ENCODE measurements at places on chromosomes 7 and 10.

DNA sequence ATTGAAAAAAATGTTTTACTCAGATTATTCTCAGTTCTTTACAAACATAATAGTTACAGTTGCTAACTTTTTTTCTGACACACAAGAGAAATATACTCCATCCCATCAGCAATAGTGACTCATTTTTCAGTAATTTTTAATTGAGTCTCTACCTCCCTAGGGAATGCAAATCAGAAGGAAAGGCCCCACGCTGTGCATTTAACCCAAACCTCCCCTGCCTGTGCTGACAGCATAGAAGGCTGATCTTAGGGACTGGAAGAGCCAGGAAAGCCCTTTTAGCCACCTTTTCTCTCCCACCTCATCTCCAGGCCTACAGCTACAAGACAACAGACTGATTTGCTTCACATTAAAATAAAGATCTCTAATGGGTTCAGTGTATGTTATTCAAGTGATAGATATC is 24.7 kb upstream of the PIK3CG start:
- no peak for DNase-seq

GRCh38 chr7:3307435-3307834 is 6.4 kb downstream of the SDK1 start:
- no peak for DNase-seq

DNA sequence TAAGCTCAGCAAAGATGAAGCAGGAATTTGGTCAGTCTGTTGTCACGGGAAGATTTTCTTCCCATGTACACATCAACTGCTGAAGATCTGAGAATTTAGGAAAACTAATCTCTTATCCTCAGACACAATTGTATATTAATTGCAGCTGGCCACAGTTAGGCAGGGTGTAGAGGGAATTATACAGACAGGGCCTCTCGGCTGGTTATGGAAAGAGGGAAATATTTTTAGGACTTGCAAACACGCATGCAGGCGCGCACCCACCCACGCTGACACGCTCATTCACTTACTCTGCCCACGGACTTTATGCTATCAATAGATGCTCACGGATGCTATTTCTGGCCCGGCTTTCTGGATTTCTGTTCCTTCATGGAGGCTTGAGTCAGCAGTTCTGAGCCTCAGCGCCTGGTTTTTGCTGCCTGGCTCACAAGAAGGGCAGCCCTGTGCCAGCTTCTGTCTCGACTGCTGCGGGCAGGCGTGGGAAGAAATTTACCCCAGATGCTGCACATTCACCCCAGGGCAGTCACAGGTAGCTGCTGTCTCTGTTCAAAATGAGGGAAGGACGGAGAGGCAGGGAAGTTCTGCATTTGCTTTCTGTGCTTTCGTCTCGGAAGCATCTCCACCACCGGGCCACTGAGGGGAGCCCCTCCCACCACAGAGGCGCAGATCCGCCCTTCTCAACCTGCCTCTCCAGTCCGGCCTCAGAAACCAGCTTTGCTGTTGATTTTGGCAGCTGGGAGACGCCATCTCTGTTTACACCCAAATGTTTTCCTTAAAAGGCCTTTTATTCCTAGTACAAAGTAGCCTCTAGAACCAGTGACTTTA is 116.3 kb upstream of the BTBD16 start:
- DNase-seq = no peak

GRCh38 chr7:105210721-105211205 is 178.0 kb downstream of the SRPK2 start:
- DNase-seq = no peak

DNA sequence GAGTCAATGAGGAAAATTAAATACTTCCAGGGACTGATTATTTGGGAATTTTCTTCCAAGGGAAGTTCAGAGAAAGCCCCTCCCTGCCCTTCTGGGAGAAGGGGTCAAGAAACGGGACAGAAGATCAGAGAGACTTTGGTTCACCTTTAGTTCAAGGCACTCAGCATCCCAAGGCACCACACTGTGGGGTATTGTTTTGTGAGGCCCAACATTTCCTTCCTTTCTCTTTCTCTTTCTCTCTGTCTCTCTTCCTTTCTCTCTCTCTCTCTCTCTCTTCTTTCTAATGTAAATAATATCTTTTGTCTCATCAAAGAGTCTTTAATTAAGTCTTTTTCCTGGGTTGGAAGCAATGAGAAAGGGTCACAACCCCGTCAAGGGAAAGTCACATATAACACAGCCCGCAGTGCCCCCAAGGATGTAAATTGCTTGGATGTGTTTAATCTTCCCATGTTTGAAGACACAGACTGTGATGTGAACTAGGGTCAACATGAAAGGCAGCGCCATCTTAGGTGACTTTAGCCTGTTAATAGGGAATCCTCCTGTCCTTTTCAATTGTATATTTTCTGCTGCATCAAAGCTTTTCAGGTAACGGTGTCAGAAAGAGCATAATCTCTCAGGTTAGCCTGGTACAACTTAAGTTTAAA is 983.3 kb upstream of the C7orf33 start:
- no peak for DNase-seq

DNA sequence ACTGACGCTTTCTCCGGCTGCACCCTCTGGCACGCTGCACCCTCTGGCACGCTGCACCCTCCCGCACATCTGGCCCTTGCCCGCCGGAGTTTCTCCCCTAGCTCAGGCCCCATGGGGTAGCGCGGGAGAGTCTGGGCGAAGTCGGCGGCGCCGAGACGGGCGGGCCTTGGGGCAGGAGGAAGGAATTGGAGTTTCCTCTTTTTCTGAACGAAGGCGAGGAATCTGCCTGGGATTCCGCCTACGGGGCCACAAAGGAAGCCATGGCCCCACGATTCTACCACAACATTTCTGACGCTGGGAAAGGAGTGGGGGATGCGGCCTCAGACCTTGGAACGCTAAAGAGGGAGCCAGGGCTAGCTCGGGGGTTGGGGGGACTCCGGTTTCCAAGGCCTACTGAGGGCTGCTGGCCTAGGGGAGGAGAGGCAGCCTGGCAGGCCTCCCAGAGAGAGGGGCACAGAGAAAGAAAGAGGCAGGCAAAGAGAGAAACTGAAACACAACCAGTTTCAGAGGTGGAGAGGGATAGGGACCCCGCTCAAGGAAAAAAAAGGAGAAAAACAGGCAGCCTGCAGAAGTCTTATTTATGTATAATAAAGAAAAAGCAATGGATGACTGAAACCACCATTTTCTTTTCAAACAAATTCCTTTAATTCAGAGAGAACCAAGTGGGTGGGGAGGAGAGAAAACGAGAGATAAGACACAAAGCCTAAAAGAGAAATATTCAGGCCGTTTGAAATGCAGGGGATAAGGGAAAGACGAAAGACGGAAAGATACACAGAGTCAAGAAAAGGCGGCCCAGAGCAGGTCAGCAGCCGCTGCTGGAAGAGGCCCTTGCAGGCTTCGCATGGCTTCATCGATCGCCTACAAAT is 4.3 kb downstream of the TLX1 start:
- DNase-seq = no peak

GRCh38 chr7:135386181-135386580 is 123.7 kb downstream of the CNOT4 start:
- DNase-seq = no peak

DNA sequence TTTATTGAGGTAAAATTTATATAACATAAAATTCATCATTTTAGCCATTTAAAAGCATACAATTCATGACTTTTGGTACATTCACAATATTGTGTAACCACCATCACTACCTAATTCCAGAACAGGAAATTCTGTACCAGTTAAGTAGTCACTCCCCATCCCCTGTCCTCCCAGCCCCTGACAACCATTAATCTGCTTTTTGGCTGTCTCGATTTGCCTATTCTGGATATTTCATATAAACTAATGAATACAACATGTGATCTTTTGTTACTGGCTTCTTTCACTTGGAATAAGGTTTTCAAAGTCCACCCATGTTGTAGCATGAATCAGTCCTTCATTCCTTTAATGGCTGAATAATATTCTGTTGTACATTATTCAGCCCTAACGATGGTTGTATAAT is 115.6 kb upstream of the KLF14 start:
- no peak for DNase-seq

DNA sequence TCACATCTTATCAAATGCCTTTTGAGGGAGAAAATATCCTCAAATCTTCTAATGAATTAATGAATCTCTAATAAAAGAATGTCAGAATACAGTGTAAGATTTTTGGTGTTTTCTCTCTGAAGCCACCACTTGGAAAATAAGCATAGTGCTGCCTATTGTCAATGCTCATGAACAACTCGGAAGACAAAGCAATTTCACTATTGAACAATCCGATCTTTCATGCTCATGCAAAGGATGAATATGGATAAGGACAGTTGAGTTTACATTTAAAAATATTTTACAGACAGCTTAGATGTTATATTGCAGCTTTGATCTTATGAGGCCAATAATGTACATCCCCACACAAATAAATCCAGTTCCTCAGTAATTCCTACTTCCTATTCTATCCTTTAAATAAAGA is 40.6 kb downstream of the MAGI2 start:
- DNase-seq = no peak

DNA sequence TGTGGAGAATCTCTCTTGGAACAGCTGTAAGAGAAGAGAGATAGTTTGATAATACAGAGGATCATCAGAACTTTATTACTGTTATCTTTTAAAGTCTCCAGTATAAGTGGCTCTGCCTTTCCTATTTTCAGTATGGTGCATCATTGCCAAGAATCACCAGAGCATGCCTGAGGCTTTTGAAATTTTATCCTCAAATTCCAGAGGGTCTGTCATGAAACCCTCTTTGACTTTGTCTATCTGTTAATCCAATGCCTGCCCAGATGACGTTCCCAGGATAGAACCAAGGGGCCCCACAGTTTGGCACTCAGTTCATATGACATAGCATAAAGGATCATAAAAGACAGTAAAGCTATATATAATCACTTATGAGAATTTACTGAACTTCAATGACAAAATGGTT is 35.3 kb upstream of the SEMA3C start:
- DNase-seq = no peak

- DNase-seq = no peak
Measured at GRCh38 chr10:30215623-30216022, 133.5 kb downstream of the MTPAP start.

GRCh38 chr10:10092581-10092980 is 925.1 kb upstream of the CELF2 start:
- no peak for DNase-seq

DNA sequence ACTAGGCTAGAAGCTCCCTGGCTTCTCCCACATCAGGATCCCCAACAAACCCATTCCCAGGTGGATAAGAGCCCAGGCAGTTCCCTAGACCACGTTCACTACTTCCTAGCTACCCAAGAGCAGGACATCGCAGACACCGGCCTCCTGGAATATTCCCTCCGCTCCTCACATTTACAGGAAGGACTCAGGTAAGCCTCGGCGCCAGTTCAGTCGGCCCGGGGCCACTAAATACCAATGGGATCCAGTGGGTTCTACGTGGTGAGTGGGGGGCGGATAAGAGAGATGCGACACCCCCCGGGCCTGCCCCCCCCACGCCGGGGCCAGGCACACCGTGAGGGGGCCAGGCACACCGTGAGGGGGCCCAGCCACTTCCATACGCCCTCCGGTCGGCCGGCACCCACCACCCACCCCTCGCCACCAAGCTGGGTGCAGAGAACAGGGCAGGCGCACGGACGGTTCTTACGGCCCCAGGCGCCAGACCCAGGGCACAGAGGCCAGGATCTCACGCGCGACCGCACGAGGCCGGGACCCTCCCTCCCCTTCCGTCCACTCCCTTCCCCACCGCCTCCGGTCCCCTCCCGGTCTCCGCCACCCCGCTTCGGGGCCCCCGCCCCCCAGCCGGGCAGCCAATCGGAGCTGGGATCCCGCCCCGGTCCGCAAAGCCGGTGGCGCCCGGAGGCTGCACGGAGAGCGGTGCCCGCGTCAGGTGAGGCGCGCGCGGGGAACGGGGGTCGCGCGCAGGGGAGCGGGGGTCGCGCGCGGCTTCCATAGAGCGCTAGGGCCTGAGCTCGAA is at the start of gene BLVRA:
BLVRA (plus strand) TSS at position 652 of the 793 bp plus-strand sequence. CDS start 12,479 bp downstream, outside the sequence.
- DNase-seq = no peak

GRCh38 chr7:148270576-148270975 is 320.0 kb upstream of the C7orf33 start:
- DNase-seq = no peak

DNA sequence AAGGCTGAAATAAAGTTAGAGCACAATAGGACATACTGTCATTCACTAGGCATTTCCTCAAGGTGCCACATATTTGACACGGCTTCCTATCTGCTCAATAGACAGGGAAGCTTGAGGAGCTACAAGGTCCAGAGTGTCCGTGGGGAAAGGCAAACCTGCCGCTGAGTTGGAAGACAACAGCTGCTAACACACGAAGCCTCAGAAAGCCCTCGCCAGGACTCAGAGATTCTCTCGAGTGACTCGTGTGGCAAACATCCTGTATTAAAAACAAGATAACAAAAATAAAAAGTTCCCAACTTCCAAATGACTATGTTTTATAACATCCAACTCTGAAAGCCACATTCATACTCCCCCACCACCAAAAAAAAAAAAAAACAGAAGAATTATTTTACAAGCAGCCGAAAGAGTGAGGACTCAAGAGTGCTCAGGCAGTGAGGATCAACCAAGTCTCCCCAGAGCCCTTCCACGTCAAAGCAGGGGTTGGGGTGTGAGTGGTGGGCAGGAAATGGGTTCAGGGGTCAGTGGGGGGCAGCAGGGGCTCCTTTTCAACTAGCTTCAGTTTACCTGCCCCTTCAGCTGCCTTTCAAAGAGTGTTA is 67.6 kb downstream of the STK17A start:
- DNase-seq = no peak

DNA sequence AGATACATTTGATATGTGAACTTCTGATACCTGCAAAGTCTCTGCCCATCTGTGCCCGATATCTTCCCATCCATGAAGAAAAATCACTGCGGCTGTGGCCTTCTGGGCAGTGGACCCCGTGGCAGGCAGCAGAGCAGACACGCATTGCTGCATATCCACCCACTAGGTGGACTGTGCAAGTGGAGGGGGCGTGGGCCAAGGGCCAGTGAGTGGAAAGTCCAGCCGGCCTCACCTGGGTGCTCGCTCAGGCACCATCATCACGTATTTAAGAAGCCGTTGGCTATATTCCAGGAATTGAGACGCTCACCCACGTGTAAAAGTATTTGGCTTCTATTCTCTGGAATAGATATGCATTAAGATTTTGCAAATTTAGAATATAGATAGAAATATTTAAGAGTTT is 30.8 kb upstream of the SLC13A1 start:
- no peak for DNase-seq
